ENCODE measurements at places on chromosomes 4 and X. TPM values are rescaled to one million over a fixed set of nuclear protein-coding genes. Genes with fewer than 3 reads are reported as not detected.

DNA sequence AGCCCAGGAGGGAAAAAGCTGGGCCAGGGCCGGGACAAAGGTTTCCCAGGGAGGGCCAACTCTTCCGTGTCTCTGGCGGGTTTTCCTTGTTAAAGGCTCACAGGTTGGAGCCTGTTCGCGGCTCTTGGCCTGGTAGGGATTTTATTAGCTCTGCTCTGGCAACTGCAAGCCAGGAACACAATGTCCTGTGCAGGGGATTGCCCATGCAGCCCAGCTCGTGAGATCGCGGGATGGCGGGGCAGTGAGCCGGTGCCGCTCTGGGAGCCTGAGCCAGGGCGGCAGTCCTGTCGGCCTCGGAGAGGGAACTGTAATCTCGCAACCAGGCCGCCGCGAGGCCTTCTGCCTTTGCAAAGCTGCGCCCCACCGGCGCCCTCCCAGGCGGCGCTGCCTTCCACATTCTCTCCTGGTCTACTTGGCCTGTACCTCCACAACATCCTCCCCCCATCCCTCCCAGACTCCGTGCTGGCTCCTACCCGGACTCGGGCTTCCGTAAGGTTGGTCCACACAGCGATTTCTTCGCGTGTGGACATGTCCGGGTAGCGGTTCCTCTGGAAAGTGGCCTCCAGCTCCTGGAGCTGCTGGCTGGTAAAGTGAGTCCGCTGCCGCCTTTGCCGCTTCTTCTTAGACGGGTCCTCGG lies 2.1 kb downstream of the PITX2 start:
- peaks cover 80% of the 10 kb centered on the region for H3K27me3 ChIP-seq
- peaks cover 36% of the 10 kb centered on the region for H3K4me1 ChIP-seq
- H3K27ac ChIP-seq, result peak overlapping the region; percentile 91
- no peaks in the 10 kb centered on the region for H3K36me3 ChIP-seq

GRCh38 chrX:47915886-47916493 lies 79.3 kb downstream of the ZNF81 start:
- DNase-seq, result no peak
- no peak overlapping the region for H3K27ac ChIP-seq
- peaks cover 6% of the 10 kb centered on the region for H3K36me3 ChIP-seq
- H3K4me3 ChIP-seq, result no peak overlapping the region
- no peaks in the 10 kb centered on the region for H3K4me1 ChIP-seq

DNA sequence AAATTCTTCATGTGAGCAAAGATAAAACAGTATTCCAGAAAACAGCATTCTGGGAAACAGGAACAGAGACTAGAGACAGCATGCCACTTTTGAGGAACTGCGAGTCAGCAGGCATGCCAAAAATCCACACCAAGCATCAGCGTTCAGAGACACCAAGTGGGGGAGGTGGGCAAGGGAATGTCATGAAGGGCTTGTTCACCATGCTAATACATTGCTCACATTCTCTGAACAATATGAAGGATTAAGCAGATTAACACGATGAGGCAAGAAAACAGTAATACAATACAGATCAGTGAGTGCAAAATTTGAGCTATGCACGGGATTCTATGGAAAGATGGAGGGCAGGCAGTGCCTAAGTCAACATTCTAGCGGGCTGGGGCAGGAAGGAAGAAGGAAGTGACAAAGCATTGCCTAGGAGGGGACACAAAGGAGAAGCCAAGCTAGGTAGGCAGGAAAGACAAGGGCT lies 278.3 kb downstream of the FBXW7 start:
- no peak overlapping the region for H3K27ac ChIP-seq
- no peaks in the 10 kb centered on the region for H3K4me1 ChIP-seq
- no peaks in the 10 kb centered on the region for H3K36me3 ChIP-seq
- no peak for DNase-seq

- H3K36me3 ChIP-seq, result no peaks in the 10 kb centered on the region
- H3K4me3 ChIP-seq, result no peak overlapping the region
- no peak overlapping the region for H3K27ac ChIP-seq
- no peaks in the 10 kb centered on the region for H3K4me1 ChIP-seq
- no peaks in the 10 kb centered on the region for H3K27me3 ChIP-seq
- DNase-seq, result no peak
Measured at GRCh38 chr4:150212927-150213326, 134.7 kb downstream of the DCLK2 start.

- H3K4me3 ChIP-seq, result no peak overlapping the region
- no peaks in the 10 kb centered on the region for H3K4me1 ChIP-seq
- no peaks in the 10 kb centered on the region for H3K27me3 ChIP-seq
- no peak overlapping the region for H3K27ac ChIP-seq
- no peaks in the 10 kb centered on the region for H3K36me3 ChIP-seq
Measured at GRCh38 chr4:156422576-156422975, 468.9 kb upstream of the CTSO start.

TCEAL2 gene
- total RNA-seq, result 31.1 TPM

DNA sequence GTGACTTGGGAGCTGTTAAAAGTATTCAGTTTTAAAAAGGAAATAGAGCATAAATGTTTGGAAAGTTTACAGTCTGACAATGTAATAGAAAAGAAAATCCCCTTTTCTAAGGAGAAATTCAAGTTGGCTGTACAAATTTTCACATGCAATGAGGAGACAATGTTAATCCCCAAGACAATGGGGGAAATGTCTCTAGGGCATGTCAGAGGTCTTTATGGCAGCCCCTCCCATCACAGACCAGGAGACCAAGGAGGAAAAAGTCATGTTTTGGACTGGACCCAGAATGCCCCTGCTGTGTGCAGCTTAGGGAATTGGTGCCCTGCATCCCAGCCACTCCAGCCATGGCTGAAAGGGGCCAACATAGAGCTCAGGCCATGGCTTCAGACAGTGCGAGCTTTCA lies 831.1 kb upstream of the ADGRL3 start:
- H3K36me3 ChIP-seq, result no peaks in the 10 kb centered on the region
- DNase-seq, result no peak
- no peak overlapping the region for H3K4me3 ChIP-seq
- no peaks in the 10 kb centered on the region for H3K27me3 ChIP-seq

DNA sequence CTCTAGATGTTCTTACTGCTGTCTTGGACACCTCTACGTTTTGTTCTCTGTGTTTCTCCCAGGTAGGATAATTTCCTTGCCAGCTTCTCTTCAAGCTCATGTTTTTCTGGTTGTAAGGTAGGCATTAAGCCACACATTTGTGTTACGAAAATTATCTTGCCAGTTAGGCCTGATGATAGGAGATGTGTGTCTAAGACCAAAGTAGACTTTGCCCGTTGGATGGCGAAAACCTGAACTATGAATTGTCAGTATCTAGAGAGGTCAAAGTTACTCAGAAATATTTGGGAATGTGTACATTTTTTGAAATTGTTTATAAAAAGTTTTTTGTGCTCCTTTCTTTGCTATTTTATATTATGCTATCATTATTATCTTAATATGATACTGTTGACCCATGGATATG lies 72.8 kb downstream of the FHIP1A start:
- H3K4me1 ChIP-seq, result no peaks in the 10 kb centered on the region
- H3K4me3 ChIP-seq, result no peak overlapping the region
- DNase-seq, result no peak
- H3K36me3 ChIP-seq, result no peaks in the 10 kb centered on the region

GRCh38 chr4:48212165-48212564 lies 57.5 kb downstream of the TEC start:
- H3K27me3 ChIP-seq, result no peaks in the 10 kb centered on the region
- H3K36me3 ChIP-seq, result no peaks in the 10 kb centered on the region
- DNase-seq, result no peak
- no peaks in the 10 kb centered on the region for H3K4me1 ChIP-seq
- H3K4me3 ChIP-seq, result no peak overlapping the region

- H3K27me3 ChIP-seq, result no peaks in the 10 kb centered on the region
- H3K27ac ChIP-seq, result peak overlapping the region; percentile 4
- no peak for DNase-seq
Measured at GRCh38 chr4:152356428-152357034, 179.4 kb downstream of the FBXW7 start.

GRCh38 chr4:54959651-54960116 lies 165.7 kb downstream of the KDR start:
- H3K4me1 ChIP-seq, result no peaks in the 10 kb centered on the region
- no peak for DNase-seq
- H3K4me3 ChIP-seq, result no peak overlapping the region
- H3K27ac ChIP-seq, result no peak overlapping the region
- no peaks in the 10 kb centered on the region for H3K36me3 ChIP-seq
- no peaks in the 10 kb centered on the region for H3K27me3 ChIP-seq

DNA sequence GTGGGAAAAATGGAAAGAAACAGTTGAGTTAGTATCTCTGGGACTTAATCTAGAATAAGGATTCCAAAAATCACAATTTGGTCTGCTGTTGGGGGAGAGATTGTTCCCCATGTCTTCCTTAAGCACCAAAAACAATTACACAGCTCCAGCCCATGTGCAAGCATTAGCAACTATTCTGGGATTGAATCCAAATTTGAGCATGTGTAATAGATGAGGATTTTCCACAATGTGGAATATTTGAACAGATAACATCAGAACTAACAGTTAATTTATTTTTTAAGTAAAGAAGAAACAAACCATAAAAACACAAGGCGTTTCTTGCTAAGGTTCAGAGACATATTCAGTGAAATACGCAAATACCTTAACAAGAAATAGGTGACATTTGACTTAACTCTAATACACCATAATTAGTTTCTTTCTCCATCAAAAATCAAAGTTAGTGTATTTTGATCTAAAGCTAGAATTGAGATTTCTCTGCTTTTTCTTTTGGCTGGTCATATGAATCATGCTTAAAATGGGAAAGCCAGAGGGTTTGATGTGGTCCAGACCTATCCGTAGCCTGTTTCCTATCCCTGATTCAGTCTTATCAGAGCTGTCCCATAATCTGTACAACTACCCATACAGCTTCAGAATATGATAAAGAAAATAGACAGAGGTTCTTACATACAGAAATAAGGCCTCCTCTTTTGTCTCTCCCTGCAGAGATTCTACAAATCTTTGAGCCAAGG lies 413.4 kb downstream of the PACRGL start:
- DNase-seq, result no peak
- no peaks in the 10 kb centered on the region for H3K36me3 ChIP-seq
- no peaks in the 10 kb centered on the region for H3K27me3 ChIP-seq

EDNRA gene
- total RNA-seq, result 9.5 TPM

DNA sequence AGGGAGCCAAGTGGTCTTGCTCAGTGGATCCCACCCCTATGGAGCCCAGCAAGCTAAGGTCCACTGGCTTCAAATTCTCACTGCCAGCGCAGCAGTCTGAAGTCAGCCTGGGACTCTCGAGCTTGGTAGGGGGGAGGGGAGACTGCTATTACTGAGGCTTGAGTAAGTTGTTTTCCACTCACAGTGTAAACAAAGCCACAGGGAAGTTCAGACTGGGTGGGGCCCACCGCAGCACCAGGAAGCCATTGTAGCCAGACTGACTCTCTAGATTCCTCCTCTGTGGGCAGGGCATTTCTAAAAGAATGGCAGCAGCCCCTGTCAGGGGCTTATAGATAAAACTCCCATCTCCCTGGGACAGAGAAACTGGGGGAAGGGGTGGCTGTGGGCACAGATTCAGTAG lies 721.0 kb upstream of the NDST4 start:
- H3K27ac ChIP-seq, result no peak overlapping the region
- H3K4me3 ChIP-seq, result no peak overlapping the region
- DNase-seq, result no peak

DNA sequence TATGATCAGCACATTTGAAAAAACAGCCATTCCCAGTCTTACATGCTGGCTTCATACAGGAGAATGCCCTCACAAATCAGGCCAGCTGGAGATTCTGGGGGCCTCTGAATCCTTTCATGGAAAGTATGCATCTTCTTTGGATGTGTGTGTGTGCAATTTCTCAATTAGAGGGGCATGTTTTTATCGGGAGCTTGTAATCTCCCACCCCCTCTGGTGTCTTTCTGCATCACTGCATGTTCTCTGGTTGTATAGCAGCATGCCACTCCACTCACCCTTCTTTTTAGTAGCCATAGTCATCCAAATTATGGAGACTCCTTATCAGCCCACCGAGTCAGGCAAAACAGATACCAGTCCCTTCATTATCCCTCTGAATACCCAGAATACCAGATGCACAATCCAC lies 282.2 kb upstream of the SLIT2 start:
- DNase-seq, result no peak
- no peak overlapping the region for H3K27ac ChIP-seq
- no peaks in the 10 kb centered on the region for H3K4me1 ChIP-seq
- H3K27me3 ChIP-seq, result no peaks in the 10 kb centered on the region

DNA sequence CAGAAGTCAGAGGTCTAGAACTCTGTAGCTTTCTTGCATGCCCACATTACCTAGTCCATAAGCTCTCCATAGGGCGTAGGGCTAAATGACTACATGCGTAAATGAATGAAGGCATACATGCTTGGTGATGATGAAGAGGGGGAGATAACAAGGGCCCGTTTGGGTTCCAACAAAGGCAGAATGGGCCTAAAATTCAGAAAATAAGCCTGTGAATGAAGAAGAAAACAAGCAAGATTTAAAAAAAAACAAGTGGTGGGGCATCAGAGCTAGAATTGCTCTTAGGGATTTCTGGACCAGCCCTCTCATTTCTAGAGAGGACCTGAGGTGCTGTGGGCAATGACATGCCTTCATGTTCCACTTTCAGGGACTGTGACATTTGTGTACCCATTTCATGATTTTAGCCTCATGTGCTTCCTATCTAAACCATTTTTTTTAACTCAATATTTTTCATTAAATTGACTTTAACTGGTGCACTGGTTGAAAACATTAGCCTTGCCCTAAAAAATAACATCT lies 12.1 kb downstream of the GPRIN3 start:
- H3K4me1 ChIP-seq, result no peaks in the 10 kb centered on the region
- H3K27me3 ChIP-seq, result no peaks in the 10 kb centered on the region
- H3K36me3 ChIP-seq, result no peaks in the 10 kb centered on the region

RHOXF2B gene
- not detected for total RNA-seq

- H3K27me3 ChIP-seq, result no peaks in the 10 kb centered on the region
- no peak overlapping the region for H3K4me3 ChIP-seq
- no peak overlapping the region for H3K27ac ChIP-seq
Measured at GRCh38 chr4:122845760-122846159, 19.1 kb downstream of the FGF2 start.

DNA sequence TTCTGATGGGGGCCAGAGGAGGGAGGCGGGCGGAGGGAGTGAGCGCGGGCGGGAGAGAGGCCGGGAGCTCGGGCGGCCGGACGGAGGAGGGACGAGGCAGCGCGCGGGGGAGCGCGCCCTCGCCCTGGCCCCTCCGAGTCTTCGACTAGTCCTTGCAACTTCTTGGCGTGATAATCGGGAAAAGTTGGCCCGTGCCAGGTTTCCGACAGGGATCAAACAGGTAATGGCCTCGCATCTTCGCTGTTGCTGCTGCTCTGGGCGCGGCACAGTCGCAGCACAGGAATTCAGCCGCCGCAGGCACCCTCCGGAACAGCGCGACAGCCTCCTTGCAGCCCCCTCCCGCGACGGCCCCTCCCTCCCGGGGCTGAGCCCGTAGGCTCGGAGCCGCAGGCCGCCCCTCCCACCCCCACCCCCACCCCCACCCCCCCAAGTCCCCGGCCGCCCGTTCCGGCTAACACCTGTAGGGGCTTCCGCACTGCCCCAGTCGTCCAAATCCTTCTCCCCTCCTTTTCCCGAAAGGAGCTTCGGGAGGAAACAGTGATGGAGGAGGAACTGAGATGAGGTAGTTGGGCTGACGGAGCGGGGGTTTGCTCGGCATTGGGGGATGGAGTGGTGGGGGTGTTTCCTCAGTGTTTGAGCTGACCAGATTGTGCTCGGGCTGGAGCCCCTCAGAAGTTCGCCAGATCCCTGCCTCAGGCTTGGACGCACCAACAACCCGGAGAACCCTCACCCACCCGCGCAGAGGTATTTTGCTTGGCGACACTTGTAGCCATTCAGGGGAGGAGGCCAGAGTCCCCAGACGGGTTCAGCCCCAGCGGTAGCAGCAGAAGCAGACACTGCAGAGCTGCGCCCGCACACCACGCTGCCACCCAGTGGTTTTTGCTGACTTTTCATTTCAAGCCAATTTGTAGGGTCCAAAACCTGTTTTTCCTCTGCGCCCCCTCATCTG lies at the start of gene FGF13:
Gene FGF13, minus strand, starts transcription at position 319 of the 949 bp plus-strand sequence. CDS start 714 bp downstream, outside the sequence.
- H3K27me3 ChIP-seq, result no peaks in the 10 kb centered on the region
- peak within 1 kb of the TSS; percentile 76 for H3K27ac ChIP-seq
- peak within 1 kb of the TSS; percentile 56 for H3K4me3 ChIP-seq
- peak; percentile 68 for DNase-seq

Data from sigmoid colon (tissue), 7 donors.